ENCODE measurements at places on chromosomes 12 and 14.
A peak's percentile ranks its signal among the peaks of the same experiment; 100 is the strongest.

DNA sequence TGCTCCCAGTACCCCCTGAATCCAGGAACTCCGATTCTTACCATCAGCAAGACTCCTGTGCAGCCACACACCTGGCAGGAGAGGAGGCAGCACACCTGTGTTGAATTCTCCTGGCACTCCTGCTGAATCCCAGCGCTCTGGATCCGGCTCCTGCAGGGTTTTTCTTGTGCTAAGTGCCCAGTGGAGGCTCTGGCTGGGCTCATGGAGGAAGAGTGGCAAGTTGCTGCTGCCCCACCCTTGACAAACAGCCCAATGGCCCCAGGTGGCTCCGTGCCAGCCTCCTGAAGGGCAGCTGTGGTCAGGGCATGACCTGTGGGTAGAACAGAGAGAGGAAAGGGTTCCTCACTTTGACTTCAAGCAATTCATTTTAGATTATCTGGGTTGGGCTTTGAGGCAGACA, 20.0 kb downstream of the CRACR2A start:
- no peak for DNase-seq

DNA sequence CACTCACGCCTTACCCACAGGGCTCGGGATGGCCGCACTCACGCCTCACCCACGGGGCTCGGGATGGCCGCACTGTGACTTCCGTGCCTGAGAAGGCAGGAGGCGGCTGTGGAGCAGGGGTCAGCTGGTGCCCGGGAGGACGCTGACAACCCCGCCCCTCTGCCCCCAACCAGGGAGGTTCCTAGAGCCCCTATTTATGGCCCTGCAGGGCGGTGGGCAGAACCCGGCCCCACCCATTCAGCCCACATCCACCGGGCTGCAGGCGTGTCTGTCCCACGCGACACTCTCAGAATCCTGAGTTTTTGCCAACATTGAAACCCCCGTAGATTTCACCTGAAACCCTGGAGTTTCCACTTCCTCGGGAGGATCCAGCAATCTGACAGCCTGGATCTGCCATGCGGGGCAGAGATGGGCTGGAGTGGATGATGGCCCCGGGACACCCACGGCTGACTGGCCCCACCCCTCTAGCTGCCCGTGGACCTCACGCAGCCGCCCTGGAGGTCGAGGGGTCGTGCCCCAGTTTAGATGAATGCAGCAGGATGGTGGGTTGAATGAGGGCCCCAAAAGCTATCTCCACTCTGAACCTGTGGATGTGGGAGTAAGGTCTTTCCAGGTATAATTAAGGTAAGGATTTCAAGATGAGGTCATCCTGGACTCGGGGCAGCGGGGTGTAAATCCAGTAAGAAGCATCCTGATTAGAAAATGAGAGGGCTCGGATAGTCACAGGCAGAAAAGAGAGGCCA, 20.4 kb downstream of the GALNT9 start:
- DNase-seq = no peak

- peak; percentile 59 for DNase-seq
Measured at GRCh38 chr12:11732023-11732422, 82.5 kb downstream of the ETV6 start.

- DNase-seq = no peak
Measured at GRCh38 chr14:71883094-71883493, 49.1 kb upstream of the RGS6 start.

- no peak for DNase-seq
Measured at GRCh38 chr12:90338365-90338764, 616.6 kb downstream of the CCER1 start.

DNA sequence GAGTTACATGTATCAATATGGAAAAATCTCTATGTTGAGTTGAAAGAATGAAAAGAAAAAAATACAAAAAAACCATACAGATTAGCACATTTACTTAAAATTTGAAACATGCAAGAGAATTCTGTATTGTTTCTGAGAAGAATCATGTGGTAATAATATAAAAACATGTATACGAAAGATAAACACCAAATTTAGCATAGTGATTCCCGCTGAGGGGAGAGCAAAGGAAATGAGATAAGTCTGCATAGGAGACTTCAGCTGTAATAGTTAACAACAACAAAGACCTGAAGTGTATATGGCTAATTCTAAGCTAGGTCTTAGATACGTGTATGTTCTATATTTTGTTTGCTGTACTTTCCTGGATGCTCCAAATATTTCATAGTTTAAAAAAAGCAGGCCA, 46.5 kb downstream of the FNTB start:
- no peak for DNase-seq

DNA sequence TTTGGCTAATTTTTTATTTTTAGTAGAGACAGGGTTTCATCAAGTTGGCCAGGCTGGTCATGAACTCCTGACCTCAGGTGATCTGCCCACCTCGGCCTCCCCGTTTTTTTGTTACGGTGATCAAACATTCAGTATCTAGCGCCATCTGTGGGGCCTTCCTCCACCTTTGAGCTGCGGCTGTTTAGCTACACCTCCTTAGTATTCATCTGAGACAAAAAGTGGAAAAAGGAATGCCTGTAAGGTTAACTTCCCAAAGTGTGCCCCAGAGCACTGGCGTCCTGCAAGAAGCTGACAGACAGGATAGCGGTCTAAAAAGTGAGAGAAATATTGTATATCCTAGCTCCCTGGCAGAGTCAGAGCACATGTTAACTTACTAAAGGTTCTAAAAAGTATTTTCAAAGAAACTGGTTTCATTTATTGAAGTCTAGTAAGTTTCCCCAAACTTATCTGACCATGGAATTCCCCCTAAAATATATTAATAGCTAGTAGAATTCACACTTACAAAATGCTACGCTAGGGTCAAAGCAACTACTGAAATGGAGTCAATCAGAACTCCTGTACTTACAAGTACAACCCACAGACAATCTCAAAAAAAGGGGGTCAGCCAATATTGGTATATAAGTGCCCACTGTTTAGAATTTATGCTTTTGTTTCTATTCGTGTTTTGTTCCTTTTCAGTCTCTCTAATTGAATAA, 59.1 kb downstream of the DUSP16 start:
- no peak for DNase-seq

- DNase-seq = no peak
Measured at GRCh38 chr14:61202124-61202523, 79.0 kb downstream of the TMEM30B start.

DNA sequence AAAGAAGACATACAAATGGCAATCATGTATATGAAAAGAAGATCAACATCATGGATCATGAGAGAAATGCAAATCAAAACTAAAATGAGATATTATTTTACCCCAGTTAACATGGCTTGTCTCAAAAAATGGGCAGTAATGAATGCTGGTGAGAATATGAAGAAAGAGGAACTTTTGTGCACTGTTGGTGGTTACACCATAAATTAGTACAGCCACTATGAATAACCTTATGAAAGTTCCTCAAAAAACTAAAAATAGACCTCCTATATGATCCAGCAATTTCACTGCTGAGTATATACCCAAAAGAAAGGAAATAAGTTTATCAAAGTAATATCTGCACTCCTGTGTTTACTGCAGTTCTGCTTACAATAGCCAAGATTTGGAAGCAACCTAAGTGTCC, 151.7 kb downstream of the PDZRN4 start:
- no peak for DNase-seq

DNA sequence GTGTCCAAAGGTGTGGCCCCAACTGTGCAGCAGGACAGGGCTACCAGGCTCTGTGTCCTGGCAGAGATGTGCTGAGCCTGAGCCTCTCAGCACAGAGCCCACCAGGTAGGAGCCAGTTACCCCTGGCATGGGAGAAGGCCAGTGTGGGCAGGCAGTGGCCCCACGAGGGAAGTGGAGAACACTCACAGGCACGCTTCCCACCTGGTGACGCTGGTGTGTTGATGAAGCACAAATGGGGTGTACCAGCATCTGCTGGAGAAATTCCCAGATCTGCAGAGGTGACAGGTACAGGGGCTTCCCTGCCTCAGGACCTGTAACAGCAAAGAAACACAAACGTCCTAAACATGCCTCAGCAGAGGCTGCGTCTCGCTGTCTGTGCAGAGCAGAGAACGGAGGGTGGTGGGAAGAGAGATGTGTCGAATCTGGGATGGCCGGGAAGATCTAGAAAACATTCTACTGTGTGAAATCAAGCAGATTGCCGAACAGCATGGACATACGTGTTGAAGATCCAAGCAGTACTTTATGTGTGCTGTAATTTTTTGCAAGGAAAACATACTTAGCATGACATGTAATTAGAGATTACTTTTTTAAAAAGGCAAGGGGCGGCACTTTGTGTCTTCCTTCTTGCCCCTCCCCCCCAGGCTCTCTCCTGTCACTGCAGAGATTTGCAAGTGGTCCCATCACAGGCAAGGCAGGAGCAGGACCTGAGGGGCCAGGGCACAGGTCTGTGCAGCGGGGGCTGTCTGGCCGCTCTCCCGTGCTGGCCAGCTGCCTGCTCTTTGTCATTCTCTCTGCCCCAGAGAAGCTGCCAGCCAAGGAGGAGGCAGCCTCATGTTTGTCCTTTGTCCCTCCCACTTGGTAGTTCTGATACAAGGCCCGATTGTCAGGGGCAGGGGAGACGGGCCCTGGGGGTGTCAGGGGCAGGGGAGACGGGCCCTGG, 17.3 kb downstream of the HIP1R start:
- DNase-seq = no peak

DNA sequence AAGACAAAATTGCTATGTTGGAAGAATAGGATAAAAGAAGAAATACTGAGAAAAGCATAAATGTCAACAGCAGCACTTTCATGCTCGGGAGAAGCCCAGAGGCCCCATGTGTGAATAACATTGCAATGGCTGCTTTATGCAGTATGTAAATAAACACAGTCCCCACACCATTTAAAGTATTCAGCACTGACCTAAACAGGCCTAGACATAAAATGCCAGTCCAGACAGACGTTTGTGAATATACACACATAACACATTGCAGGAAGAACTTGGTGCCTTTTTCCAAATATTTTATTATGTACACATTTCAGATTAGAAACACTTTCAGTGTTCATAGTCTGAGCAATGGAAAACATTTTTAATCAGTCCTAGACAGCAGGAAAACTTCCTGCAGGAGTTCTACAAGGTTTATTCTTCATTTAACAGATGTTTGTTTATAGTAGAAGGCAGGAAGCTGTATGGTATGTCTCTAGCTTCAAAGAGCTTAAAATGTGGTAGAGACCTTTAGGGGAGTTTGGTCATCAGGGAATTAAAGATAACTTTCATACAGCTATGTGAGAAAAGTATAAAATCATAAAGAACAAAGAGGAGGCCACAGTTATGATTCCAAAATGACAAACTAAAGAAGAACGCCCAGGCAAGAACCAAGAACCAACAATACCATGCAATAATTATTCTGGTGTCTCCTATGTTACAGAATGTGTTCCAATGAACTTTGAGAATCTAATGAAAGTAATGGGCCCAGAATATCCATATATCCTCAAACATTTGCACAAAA, 30.6 kb upstream of the SLC38A2 start:
- no peak for DNase-seq

DNA sequence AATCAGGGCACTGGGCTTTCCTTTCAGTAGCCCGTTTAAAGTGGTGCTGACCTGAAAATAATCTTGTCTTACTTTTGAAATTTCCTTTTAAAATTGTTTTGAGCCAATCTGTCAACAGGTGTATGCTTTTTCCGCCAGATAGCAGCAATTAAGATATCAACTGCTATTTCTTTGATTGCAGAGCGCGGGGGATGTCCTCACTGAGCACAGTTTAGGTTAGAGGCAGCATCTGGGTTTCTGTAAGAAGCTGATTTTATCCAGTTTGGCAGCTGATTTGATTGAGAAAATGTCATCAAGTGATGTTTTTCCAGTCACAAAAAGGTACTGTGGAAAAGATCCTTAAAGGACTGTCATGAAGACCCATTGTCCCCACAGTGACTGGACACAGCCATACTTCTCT, 371.8 kb downstream of the ADAMTS20 start:
- no peak for DNase-seq

GRCh38 chr14:81952917-81953316, 419.3 kb upstream of the SEL1L start:
- no peak for DNase-seq

GRCh38 chr14:20986811-20987210, 3.0 kb upstream of the METTL17 start:
- no peak for DNase-seq

DNA sequence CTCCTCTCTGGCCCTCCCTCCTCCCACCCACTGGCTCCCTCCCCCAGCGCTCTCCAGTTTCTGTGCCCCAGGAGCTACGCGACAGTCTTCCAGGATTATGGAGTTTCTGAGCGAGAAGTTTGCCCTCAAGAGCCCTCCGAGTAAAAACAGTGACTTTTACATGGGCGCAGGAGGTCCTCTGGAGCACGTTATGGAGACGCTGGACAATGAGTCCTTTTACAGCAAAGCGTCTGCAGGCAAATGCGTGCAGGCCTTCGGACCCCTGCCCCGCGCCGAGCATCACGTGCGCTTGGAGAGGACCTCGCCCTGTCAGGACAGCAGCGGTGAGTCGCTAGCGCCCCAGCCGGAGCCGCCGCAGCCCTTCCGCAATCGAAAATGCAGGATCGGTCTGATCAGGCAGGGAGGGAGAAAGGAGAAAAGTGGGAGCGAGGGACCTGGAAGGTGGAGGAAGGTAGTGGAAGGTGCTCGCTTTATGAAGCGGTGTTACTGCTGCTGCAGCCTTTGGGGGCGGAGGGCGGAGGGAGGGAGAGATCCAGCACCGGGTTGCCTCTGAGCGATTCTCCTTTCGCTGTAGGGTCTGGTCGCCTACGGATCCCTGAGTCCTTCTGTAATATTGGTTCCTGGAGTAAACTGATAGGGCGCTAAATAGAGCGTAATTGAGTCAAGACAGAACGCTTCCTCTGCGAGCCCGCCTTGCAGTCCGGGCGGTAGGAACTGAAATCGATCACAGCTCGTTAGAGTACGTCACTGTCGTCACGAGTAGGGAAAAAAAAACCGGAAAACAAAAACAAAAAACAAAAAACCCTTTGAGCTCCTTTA, at the start of gene ALX1:
TSS of gene ALX1 (plus strand) at position 56 of the 819 bp plus-strand sequence. CDS start at position 98, 42 bp downstream.
- DNase-seq = peak; percentile 33

GRCh38 chr14:92686900-92687427, 61.5 kb downstream of the LGMN start:
- DNase-seq = peak; percentile 35
